ENCODE measurements at places on chromosomes 5 and 9.

DNA sequence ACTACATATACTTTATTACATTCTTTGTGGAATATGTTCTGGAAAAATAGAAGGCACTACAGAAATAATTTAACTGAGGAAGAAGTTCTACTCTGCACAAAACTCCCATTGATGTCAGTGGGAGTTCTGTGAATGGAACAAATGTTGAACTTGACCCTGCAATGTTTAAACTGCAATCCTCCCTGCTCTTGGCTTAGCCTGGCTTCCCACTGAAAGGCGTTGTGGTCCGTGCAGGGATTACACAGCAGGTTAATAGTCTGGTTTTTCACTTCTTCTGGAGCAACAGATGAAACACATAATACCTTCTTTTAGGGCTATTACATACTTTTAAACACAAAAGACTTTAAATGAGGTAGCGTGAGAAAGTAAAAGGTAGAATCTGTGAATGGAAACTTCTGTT is 12.9 kb upstream of the ERBIN start:
- DNase-seq: no peak

DNA sequence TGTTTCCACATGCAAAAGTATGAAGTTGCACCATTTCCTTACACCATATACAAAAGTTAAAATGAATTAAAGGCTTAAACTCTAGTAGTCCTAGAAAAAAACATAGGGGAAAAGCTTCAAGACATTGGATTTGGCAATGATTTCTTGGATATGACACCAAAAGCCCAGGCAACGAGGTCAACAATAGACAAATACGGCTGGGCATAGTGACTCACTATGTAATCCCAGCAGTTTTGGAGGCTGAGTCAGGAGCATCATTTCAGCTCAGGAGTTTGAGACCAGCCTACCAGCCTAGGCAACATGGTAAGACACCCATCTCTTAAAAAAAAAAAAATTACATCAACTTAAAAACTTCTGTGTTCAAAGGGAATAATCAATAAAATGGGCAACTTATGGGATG is 30.9 kb upstream of the SREK1 start:
- DNase-seq: no peak

GRCh38 chr9:104895572-104895971 is 32.4 kb downstream of the ABCA1 start:
- no peak for DNase-seq

DNA sequence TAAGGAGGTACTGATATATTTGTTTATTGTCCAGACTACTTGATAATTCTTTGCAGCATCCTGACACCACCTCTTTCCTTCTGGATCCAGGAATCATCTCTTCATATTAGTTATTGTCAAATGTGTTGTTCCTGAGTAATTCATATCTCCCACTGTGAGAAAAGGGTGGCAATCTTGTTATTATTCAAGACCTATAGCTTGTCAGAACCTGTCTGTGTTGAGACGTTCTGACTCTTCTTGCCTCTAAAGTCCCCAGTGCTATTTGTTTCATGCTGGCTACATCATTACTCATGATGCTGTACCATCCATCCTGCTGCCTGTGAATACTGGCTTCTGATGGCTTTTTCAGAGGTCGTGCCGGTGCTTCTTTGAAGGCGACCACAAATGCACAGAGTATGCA is 68.7 kb upstream of the TAF11L2 start:
- DNase-seq: no peak

DNA sequence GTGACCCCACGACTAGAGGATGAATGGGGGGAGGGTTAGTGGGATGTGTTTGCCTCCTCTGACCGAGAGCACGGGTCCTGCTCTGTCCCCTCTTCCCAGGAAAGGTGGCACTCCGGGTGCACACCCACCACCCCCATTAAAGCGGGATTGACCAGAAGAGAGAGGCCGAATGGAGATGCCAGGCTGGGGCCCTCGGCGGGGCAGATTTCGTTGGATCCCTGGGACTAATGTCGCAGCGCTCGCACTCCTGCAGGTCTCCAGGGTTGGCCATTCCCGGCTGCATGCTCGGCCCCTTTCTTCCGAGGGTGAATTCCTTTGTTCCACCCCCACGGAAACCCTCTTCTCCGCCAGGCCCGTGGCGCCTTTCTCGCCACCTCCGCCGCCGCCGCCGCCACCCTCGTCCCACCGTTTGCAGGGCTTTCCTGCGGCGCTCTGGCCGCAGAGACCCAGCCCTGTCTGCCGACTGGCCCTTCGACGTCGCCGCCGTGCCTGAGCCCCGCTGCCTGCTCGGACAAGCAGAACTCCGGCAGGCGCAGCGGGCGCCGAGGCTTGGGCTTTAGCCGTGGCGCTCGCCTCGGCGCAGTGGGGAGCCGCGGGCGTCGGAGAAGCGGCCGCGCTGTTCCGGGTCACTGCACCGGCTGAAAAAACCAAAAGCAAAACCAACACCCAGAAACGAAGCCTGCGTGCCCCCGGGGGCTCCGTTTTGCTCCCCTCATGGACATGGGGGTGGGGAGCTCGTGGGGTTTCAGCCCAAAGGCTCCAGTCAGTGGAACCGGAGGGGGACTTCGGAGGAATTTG is 11.8 kb downstream of the LMX1B start:
- DNase-seq: no peak

- DNase-seq: no peak
Measured at GRCh38 chr5:53946405-53947100, 363.8 kb downstream of the ARL15 start.

- no peak for DNase-seq
Measured at GRCh38 chr9:34998266-34998665, 8.7 kb downstream of the DNAJB5 start.

DNA sequence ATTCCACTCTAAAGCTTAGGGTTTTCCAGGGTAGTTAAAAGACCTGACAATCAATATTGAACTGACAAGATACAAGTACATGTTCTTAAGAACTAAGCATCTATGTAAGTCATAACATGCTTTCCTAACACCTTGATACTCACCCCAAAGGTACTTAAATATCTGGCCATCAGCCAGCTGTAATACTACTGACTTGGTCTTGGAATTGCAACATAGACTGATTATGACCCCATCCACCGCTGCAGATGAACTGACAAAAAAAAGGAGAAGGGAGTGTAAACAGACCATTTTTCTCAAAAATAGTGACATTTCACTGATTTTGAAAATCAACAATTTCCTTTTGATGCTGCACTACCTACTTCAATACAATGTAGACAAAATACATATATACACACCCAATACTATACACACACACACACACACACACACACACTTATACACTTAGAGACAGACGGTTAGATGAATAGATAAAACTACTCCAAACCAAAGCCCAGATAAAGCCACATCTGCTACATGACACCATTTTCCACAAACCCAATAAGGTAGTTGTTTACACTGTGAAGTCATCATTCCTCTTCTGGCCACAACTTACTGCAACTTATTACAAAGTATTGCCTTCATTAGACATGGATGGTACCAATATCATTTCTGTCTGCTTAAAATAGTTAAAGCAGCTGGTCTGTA is 30.4 kb downstream of the ELP1 start:
- no peak for DNase-seq

- DNase-seq: no peak
Measured at GRCh38 chr9:33158843-33159776, 8.0 kb downstream of the B4GALT1 start.

GRCh38 chr9:2962471-2963172 is 118.7 kb upstream of the PUM3 start:
- no peak for DNase-seq

GRCh38 chr9:99563364-99563763 is 258.3 kb upstream of the NR4A3 start:
- no peak for DNase-seq

DNA sequence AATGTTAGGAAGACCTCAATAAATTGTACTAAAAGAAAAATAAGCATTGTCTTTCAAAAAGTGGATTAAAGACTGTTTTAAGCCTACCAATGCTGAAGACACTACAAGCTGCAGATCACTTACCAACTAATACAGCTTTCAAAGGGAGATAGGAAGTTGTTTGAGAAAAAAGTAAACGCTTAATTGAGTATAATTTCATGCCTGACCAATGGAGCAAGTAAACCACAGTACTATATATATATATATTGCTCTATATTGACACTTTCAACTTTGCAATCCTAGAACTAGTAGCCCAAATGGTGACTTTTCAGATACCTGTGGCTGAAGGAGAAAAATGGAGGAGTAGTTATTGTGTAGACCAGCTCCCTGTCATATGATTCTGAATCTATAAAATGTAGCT is 85.7 kb downstream of the FREM1 start:
- DNase-seq: no peak

DNA sequence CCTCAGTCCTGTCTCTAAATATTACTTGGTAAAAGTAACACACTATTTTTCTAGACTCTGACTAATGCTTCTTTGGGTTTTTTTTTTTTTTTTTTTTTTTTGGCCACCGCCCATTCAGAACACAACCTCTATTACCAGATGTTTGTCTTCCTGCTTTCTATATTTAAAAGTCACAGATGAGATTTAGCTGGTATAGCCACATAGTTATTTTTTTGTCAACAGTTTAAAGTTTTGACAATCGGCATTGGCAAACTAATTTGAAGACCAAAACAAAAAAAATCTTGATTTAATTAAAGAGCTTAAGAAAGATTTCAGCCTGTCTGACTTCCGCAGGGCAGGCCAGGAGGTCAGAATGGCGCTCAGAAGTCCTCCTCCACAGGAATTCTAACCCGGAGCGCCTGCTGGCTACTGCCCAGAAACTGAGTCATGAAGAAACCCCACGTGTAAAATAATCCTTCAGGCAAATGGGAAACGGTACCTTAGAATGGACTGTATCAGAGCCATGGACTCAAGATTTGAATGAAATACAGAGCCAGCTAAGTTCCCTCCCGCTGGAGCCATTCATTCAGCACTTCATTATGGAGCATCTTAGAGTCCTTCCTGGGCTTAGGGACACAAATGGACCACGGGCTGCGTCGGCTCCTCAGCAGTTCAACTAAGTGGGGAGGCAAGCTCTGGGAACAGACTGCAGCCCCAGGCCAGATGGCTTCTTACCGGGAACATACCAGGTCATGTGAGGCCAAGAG is 55.6 kb downstream of the PTPDC1 start:
- no peak for DNase-seq

- no peak for DNase-seq
Measured at GRCh38 chr5:17289681-17290539, 72.5 kb downstream of the BASP1 start.

DNA sequence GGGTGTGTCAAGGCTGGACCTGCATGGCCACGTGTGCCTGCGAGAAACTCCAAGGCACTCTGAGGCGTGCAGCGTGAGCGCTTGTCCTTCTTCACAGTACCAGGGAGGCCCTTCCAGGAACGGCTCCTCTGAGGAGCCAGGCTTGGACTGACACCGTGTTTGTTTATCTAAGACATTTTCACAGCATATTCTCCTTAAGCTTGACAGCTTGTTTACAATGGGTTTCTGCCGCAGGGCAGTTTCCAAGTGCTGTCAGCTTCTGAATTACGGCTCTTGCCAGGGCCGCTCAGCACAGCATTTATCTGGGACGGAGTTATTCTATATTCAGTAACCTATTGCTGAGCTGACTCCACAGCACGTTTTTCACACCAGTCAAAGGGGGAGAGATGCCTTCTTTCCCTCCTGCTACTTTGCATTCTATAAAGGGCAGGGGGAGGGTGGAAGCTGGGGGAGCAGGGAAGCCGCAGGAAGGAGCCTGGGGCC is 98.4 kb downstream of the LMNB1 start:
- DNase-seq: no peak

DNA sequence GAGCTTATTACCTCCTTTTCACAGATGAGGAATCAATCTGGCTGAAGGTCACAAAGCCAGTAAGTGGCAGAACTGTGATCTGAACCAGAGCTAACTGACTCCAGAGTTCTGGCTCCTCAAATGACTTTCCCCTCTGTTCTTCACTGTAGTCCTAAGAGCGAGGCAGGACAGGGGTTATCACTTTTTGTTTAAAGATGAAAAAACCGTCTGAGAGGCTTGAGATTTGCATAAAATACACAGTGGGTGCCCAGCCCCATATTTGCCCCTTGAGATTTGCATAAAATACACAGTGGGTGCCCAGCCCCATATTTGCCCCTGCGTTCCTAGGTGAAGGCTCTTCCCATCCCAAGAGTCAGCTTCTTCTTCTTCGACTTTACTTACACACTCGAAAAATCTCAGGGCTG is 667 bp downstream of the FBXO10 start:
- DNase-seq: no peak

GRCh38 chr5:3828761-3829160 is 233.1 kb downstream of the IRX1 start:
- no peak for DNase-seq

DNA sequence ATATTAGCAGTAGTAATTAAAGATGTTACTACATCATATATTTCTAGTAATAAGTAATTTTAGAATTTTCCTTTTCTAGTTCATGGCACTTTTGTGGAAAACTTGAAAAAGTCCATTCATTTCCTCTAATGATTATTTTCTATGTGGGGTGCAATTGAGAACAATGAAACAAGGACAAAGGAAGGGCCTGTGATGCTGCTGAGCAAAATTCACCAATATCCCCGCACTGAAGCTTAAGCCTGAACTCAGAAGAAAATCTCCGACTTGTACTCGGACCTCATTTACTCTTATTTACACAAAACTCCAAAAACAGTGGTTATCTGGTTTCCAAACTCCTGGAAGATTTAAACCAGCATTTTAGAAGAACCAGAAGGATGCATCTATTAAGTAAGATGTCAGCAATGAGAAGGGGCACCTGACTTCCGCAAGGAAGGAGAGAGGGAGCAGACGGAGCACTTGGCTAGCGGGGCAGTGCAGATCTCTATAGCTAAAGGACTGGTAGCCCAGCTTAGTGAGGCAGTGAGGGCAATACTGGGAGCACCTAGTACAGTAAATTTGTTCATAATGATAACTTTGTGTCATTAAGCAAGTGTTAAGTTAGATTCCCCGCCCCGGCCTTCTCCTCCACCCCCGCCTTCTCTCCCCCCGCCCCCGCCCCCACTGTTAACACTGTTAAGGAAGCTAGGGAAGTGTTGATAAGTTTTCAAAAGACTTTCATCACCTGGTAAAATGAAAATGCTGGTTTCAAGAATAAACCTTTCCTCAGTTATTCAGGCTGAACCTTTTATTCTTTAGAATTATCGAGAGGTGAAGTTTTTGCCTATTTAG is 123.3 kb downstream of the ZSWIM6 start:
- no peak for DNase-seq

DNA sequence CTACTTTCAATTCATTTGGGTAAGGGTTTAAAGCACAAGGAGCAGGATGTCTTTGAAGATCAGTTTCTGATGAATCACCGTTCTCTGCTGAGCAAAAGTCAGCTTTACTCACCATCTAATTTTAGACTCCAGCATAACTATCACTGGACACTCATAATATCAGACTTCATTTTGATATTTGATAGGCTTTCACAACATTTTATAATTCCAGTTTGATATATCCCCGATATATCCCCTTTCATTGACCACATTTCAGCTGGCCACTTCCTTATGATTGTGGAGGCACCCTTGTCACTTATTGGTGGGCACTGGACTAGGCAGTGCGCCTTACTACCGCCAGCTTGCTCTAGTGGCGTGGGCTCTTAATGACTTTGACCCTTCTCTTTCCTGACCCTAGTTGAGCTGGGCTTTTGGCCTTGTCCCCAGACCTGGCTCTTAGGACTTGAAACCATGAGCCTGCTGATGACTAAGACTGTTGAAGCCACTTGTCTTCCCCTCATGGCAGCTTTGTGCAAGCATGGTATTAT is 46.8 kb downstream of the CYSTM1 start:
- no peak for DNase-seq

GRCh38 chr5:66558560-66558959 is 37.6 kb upstream of the MAST4 start:
- DNase-seq: no peak

GRCh38 chr5:170913573-170913972 is 51.8 kb downstream of the RANBP17 start:
- no peak for DNase-seq
